ENCODE measurements at places on chromosomes 5 and 9. TPM values are rescaled to one million over a fixed set of nuclear protein-coding genes. Genes with fewer than 3 reads are reported as not detected.

ANXA1 gene
- total RNA-seq, result 378 TPM

DNA sequence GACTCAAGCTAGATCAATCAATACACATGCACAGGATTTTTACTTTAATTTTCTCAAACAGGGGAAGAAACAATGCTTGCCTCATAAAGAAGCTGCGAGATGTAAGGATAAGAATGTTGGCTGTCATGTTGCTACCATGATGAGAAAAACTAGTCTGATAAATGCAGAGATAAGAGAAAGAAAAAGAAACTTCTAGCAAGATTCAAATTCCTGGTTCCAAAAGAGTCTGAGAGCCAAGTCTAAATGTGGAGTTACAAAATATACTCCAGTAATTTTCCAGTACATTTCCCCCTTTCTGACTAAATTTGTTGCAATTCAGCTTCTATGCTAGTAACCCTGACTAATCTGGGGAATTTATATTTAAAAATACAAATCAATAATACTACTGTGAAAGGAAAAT, 10.4 kb upstream of the ANXA1 start:
- DNase-seq, result no peak

TAF11L12 gene
- not detected for total RNA-seq

- no peak for DNase-seq
Observed at GRCh38 chr5:145752947-145753346, 82.2 kb downstream of the PRELID2 start.

DNA sequence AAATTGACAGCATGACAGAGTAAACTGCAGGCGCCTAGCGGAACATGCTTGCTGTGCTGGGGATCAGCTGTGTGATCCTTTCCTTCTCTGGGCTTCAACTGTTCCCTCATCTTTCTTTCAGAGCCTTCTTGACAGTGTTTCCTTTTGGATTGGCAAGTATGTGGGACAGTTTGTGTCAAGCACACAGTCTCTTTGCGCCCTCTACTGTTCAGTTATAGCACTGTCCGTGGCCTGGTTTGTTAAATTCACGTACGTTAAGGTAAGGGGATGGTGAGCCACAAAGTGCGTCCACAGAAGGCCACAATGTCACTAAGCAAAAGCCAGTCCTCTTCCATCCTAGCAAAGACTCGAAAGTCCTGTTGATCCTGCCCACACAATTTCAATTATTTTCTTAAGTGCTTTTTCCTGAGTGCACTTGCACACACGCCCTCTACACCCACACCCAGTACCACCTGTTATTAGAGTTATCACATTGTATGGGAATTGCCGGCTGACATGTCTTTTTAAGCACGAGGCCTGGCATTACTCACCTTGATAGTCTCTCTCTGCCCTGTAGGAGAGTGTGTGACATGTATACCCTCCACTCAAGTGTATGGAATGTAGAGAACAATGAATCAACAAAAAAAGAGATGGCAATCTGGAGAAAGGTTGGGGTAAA, 22.5 kb upstream of the PTPN3 start:
- peak; percentile 75 for DNase-seq

Measured in aorta (tissue), 5 donors.